Fibroblast of skin of scalp (primary cell): ENCODE measurements at places on chromosomes 7 and 10.

- no peak for DNase-seq
Measured at GRCh38 chr7:8120390-8121058, 141.4 kb downstream of the ICA1 start.

GRCh38 chr10:12510501-12510941 is 161.2 kb downstream of the CAMK1D start:
- peak; percentile 53 for DNase-seq

- peak; percentile 74 for DNase-seq
Measured at GRCh38 chr10:31774299-31774900, 154.2 kb downstream of the ARHGAP12 start.

- no peak for DNase-seq
Measured at GRCh38 chr7:26321435-26321834, 29.8 kb downstream of the SNX10 start.

- no peak for DNase-seq
Measured at GRCh38 chr10:71757399-71757922, 15.9 kb downstream of the VSIR start.

DNA sequence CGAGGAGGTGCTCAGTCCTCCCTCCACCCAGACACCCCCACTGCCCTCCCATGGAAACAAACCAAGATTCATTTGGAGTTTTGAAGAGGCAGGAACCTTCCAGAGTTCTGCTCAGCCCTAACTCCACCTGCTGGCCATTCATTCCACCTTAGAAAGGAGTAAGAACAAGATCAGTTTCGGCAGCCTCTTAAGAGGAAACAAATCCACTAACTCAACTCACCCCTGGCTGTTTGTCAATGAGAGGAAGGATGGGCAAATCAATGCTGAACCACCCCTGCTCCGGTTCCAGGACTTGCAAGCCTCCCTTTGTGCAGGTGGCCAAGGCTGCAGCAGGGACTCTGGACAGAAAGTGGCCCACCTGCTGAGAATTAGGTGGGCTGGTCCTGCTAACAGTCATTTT is 26.2 kb downstream of the CCDC3 start:
- no peak for DNase-seq

DNA sequence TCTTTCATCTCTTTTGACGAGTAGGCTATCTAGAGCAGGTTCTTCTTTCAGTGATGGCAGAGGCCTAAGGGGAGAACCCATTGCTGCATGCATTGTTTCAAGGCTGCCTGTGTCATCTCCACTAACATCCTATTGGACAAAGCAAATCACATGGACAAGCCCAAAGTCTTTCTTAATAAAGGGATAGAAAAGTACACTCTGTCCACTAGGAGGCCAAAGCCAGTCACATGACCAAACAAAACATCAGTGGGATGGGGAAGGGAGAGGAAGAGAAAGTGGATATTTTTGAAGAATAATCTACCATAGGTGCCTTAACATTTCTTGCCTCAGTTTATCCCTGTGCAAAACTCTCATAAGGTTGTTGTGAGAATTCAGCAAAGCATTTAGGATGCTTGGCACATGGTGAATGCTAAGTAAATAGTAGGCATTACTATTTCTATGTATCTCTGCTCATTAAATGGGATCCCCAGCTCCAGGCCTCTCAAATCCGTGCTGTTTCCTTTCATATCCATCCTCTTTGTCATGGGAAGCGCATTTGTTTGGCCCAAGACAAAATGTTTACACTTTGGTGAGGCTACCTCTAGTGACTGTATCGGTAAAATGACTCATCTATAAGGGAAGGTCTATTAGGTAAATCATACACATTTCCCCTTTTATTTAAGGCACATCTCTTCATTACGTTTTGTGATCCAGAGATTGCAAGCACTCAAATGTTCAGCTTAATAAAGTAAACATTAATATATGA is 16.7 kb upstream of the CADPS2 start:
- DNase-seq: peak; percentile 1

- no peak for DNase-seq
Measured at GRCh38 chr7:136000288-136000913, 23.2 kb upstream of the MTPN start.

DNA sequence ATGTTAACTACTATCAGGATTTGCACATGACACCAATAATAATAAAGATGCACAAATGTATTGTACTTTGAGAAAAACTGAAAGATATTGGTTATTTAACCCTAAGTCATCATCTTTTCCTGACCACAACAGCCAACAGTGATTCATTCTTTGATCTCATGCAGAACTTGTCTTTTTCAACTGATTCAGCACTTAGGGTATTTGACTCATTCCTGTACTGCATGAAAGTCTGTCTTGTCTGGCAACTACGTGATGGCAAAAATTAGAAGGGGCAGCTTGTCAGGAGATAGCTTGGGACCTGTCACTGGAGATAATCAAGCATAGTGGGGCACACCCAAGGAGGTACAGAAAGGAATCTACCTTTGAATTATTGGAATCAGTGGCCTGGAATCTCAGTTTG is 77.8 kb upstream of the LRRC17 start:
- peak; percentile 83 for DNase-seq

DNA sequence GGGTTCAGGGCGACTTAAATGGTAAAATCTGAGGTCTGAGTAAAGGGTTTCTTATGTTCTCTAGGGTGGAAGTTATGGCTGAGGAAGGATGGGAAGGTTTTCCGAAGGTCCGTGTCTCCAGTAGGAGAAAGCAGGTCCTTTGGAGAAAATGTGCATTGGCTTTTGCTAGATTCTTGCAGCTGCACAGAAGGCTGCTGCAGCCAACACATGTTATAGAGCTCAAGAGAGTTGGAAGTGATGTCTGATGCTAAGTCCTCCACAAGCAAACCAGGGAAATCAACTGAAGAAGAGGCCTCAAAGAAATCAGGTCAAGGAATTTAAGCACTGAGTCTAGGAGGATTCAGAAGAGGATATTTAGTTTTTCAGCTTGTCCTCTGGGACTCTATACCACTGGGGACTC is 404.6 kb downstream of the LRMDA start:
- DNase-seq: no peak

DNA sequence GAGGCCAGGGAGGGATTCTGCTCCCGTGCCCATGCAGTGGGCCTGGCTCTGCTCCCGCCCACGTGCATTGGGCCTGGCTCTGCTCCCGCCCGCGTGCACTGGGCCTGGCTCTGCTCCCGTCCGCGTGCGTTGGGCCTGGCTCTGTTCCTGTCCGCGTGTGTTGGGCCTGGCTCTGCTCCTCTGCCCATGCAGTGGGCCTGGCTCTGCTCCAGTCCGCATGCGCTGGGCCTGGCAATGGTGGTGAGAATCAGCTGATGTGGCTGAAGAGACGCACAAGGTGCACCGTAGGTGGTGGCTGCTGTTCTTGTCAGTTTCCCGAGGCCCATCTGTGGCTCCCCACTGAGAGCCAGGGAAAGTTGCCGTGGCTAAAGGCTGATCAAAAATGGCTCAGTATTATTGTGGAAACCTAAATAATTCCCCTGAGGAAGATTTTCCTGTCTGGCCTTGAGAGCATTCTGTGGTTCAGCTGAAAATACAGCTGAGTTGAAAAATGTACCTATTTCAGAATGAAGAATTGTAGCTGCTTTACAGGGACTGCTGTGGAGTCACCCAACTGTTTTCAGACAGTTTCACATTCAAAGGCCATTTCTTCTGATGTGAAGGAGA is 572.4 kb downstream of the GLRX3 start:
- DNase-seq: no peak

GRCh38 chr7:92695308-92696261 is 105.4 kb upstream of the FAM133B start:
- DNase-seq: peak; percentile 93

DNA sequence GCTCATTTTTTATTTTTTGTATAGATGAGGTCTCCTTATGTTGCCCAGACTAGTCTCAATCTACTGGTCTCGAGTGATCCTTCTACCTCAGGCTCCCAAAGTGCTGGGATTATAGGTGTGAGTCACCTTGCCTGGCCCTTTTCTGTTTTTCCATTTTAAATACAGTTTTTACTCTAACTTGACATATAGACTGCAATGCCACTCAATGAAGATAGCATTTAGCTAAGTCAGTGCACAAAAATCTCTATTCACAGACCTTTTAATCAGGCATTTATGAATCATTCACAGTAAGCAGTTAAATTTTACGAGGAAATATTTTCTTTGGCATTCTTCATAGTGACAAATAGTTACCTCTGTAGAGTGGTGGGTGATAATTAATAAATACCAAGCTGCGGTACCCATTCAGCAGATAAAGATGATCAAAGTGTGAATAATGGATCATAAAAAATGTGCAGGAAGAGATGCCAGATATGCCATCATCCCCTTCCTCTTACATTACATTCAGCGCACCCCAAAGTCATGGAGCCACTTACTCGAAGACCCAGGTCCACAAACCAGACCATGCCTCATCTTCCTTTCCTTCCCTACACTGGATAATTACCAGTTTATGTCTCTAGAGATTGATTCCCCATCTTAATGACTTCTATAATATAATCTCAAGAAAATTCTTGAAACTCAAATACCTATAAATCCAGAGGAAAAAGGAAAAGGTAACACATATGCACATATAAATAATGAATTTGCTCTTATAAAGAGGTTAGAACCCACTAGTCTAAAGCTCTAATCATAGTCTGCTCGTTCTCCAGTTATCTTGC is 56.0 kb downstream of the UBE2H start:
- peak; percentile 22 for DNase-seq

DNA sequence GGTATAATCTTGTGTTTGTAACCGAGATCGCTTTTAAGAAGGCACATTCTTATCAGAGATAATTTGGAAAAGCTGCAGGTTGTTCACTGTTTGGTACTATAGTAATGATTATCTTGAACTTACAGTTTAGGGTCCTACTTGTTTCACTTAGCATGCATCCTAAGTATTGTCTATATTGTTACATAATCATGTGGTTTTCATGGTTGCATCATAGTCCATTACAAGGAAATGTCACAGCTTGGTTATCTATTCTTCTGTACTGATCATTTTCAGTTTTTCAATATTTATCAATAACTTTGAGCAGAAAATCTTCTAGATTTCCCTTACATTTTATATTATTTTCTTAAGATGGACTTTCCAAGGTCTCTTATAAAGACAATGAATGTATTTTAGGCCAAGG is 116.3 kb downstream of the PLPP4 start:
- DNase-seq: no peak

GRCh38 chr7:4633012-4633411 is 49.1 kb upstream of the FOXK1 start:
- DNase-seq: peak; percentile 47

- DNase-seq: peak; percentile 65
Measured at GRCh38 chr10:61733358-61733940, 70.7 kb downstream of the CABCOCO1 start.

GRCh38 chr7:134030460-134030865 is 96.7 kb upstream of the LRGUK start:
- DNase-seq: no peak

DNA sequence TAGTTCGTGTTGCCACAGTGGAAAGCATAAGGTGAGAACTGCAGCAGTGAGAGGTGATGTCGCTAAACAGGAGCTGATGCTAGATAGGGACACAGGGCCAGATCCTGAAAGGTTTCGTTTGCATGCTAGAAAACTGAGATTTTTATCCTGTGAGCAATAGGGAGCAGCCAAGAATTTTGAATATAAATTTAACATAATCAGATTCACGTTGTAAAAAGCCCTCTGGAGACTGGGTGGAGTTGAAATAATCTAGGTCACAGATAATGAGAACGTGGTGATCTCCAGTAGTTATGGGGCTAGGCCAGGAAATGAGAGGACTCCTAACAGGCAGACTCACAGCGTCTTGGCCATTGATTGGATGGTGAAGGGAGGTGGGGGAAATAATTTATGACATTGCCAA is 92.1 kb upstream of the IMMP2L start:
- DNase-seq: peak; percentile 2

- no peak for DNase-seq
Measured at GRCh38 chr10:18293536-18294510, 153.6 kb downstream of the CACNB2 start.

DNA sequence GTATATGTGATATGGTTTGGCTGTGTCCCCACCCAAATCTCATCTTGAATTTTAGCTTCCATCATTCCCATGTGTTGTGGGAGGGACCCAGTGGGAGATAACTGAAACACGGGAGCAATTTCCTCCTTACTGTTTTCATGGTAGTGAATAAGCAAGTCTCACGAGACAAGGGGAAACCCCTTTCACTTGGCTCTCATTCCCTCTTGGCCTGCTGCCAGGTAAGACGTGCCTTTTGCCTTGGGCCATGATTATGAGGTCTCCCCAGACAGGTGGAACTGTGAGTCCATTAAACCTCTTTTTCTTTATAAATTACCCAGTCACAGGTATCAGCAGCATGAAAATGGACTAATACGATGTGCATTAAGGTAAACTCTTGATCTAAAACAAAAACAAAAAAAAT is 357.1 kb upstream of the AOAH start:
- peak; percentile 17 for DNase-seq

DNA sequence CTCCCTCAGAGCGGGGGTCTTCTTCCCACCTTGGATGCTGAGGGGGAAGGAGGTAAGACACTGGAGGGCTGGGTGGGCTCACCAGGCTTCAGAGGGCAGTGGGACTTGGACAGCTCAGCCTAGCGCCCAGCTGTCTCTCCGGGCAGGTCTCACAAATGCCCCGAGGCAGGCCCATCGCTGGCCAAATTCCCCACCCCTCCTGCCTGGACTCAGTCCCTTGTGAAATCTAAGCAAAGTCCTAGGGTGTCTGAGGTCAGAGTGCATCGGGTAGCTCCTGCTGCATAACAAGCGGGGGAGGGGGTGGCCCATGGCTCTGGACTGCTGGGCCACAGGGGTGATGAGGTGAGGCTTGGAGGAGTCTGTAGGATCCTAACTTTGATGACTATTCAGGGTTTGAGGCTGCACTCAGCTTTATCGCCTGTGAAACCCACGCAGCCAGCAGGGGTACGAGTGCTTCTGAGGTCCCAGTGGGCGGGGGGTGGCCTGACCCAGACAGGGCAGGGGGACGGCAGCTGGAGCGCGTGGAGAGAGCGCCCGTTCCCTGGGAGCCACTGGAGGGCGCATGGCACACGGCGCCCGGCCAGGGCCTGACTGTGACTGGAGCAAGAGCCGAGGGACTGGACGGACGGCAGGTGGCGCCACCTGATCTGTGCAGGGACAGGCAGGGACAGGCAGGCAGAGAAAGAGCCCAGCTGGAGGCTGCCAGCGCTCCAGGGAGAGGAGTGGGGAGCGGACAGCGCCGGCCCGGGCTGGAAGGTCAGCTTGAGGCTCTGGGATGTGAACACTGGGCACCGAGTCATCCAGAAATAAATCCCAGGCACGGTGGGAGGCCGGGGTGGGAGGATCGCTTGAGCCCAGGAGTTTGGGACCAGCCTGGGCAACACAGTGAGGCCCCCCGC is 10.0 kb downstream of the CYP2W1 start:
- DNase-seq: peak; percentile 95

GRCh38 chr7:39415091-39415787 is 151.0 kb upstream of the YAE1 start:
- no peak for DNase-seq

- no peak for DNase-seq
Measured at GRCh38 chr7:143285470-143285778, 666 bp downstream of the TMEM139 start.

GRCh38 chr7:3747467-3747866 is 446.4 kb downstream of the SDK1 start:
- DNase-seq: no peak
